Activated CD8-positive, alpha-beta memory T cell treated with anti-CD3 and anti-CD28 coated beads for 24 hours (primary cell): ENCODE measurements at places on chromosomes 7 and 10.

- no peak for DNase-seq
Measured at GRCh38 chr10:20598590-20598989, 298.5 kb downstream of the NEBL start.

DNA sequence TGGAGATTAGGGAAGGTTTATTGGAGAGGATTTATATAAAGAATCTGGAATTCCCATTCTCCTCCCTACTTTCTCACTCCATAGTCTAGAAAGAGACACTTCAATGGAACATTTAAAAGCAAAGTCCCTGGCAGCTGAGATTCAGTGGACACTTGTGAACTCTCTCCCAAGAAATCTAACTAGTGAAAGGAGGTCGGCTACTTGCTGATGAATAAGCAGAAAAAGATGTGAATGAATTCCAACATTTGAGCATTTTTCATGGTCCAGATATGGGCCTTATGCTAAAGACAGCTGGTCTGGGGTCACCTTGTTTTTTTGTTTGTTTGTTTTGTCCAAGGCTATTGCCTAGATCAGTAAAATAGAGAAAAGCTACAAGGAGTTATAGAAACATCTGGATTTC lies 141.1 kb upstream of the LRRTM3 start:
- DNase-seq = no peak

- no peak for DNase-seq
Measured at GRCh38 chr7:158567153-158567603, 20.4 kb downstream of the PTPRN2 start.

DNA sequence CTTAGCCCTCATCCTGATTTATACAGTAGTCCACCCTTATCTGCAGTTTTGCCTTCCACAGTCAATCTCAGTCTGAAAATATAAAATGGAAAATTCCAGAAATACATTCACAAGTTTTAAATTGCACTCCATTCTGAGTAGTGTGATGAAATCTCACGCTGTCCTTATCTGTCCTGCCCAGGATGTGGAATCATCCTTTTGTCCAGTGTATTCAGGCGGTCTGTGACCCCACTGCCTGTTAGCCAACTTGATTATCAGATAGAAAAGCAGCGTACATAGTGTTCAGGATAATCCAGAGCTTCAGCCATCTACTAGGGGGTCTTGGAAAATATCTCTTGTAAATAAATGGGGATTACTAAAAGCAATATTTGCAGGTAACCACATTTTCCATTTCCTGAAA lies 146.3 kb downstream of the MALRD1 start:
- no peak for DNase-seq

- DNase-seq = no peak
Measured at GRCh38 chr7:33909318-33909717, 4.0 kb downstream of the BMPER start.

DNA sequence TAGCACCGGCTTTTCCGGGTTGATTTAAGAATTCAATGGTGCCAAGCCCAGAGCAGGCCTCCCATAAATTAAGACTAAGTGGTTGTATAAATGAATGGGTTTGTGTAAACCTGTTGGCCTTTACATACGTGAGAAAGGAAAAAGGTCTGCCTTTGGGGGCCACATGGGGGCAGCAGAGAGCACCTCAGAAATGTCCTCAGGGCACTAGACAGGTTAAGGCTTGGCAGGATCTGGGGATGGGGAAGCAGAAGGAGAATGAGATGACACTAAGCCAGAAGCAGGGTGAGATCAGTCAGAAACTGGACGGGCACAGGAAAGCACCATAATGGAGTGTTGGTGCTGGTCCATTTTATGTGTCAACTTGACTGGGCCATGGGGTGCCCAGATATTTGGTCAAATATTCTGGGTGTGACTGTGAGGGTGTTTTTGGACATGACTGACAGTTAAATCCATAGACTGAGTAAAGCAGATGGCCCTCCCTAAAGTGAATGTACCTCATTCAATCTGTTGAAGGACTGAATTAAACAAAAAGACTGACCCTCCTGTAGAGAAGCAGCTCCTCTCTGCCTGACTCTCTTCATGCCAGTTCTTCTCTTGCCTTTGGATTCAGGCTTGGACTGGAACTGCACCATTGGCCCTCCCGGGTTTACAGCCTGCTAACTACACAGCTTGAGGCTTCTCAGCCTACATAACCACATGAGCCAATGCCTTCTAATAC lies 58.9 kb downstream of the FRMPD2 start:
- peak; percentile 61 for DNase-seq

DNA sequence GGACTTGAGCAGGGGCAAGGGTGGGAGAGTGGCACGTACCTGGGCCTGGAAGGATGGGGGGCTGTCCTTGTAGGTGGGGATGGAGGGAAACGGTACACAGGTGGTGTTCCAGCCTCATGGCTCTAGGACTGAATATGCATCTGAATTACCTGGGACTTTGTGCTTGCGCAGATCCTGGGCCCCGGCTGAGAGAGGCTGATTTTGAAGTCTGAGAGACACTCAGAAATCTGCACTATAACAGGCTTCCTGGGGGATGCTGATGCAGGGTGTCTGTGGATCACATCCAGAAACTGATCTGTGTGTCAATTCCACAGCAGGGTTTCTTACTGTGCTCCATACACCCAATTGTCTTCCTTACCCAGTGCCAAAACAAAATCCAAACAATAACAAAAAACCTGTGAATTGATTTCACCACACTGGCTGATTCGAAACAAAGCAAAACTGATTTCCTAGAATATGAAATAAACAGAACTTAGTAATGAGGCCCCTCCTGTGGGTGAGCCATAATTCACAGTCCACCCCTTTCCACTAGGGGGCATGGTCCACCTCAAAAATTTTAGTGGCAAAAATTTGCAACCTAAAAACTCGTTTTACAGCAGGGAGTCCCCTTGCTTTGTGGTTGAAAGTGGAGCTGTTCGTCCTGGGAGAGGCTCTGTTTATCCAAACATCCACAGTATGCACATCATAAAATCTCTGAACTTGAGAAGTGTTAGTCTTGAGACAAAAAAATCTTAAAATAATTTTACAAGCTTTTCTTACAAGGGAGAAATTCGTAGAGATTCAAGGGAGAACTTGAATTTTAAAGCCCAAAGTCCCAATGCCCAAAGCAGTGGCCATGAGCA lies 32.0 kb upstream of the PLEKHA1 start:
- peak; percentile 75 for DNase-seq

- DNase-seq = no peak
Measured at GRCh38 chr10:86556532-86556931, 34.9 kb upstream of the WAPL start.

DNA sequence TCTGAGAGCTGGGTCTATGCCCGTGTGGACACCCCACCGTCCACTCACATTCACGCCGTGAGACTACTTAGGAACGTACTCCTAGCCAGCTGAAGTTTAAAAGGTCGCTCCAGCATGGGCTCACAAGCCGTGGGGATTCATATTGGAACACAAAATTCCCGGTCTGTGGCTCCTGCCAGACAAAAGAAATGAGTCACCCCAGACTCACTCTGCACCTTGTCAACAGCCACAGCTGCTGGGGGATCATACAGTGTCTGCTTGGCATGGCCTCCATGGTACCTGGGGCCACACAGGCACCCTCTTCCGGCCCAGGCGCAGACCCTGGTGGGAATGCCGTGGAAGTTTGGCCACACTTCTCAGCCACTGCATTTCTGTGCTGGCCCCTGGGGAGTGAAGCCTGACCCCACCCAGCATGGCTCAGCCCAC lies 228.4 kb downstream of the DNAJB6 start:
- DNase-seq = no peak

DNA sequence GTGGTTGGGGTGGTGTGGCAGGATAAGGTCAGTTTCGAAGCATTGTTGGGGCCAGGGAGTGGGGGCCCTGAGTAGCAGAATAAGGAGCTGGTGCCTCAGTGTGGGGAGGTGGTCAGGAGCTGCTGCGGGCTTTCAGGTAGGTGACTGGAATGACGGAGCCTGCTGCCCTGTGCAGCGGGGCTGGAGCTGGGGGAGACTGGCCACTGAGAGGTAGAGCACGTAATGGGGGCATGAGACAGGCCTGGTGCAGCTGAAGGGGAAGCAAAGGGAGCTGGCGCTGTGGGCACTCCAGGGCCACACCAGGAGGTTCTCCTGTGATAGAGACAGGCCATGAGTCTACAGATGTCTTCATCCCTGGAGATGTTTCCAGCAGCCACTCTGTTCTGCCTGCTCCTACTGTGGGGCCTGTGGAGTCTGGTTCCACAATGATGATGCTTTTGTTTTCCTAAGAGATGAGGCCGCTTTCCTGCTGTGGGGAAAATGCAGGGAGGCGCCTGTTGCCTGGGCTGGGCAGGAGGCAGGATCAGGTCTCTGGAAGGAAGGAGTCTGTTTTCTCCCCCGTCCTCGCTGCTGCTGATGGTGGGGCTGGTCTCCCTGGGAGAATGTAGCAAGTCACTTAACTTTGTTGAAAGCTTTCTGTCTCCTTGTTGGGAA lies 31.1 kb downstream of the NUB1 start:
- DNase-seq = no peak

DNA sequence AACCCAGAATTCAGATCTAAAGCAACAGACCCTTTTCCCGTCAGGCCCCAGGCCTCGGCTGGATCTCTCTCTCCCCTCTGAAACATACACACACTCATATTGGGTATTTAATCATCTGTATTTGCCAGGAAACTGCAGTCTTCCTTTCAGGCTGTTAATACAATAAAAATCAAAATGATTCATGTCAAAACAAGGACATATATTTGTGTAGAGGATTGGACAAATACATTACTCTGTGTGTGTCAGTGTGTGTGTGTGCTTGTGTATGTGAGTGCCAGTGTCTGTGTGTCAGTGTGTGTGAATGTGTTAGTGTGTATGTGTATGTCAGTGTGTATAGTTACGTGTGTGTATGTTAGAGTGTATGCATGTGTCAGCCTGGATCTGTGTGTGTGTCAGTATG lies 90.8 kb downstream of the JCAD start:
- no peak for DNase-seq

GRCh38 chr10:63103971-63104409 lies 29.1 kb upstream of the NRBF2 start:
- DNase-seq = peak; percentile 54

DNA sequence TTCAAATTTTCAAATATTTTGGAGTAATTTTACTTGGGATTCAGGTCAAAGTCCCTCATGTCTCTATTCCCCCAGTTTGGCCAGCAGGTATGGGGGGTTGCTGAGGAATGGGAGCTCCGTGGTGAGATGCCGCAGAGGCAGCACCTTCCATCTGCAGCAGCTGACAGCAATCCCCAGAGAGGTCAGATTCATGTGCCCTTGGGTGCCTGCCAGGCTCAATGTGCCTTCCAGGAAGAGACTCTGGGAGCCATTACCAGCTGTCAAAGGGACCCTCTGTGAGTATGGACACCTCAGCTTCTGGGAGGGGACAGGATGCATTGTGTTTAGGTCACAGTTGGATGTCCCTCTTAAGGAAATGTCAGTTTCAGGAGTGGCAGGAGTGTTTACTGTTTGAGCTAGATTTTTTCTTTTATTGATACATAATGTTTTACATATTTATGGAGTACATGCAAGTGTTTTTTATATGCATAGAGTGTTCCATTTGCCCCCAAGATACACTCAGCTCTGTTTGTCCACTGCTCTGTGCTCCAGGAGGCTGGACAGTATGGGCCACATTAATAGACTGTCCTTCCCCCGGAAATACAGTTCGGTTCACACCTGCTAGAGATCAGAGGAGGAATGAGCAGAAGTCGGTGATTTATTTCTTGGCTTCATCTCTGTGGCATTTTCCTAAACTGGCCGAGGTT lies 75.3 kb upstream of the GRB10 start:
- DNase-seq = peak; percentile 19

DNA sequence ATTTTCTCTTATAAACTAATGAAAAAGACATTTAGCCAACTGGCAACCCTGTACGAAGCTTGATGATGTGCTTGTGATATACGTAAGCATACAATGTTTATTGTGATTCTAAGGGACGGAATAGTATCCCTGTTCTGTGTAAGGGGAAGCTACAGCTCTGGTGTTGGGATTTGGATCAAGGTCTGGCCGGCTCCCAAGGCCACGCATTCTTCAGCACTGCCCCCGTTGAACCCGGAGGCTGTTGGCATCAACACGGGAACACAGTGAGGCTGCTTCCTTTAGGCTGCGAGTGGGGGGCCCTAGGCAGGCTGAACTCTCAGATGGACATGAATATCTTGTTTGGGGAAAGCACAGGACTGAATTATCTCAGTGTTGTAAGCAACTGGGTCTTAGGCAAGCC lies 180.6 kb downstream of the CAMK1D start:
- peak; percentile 26 for DNase-seq

DNA sequence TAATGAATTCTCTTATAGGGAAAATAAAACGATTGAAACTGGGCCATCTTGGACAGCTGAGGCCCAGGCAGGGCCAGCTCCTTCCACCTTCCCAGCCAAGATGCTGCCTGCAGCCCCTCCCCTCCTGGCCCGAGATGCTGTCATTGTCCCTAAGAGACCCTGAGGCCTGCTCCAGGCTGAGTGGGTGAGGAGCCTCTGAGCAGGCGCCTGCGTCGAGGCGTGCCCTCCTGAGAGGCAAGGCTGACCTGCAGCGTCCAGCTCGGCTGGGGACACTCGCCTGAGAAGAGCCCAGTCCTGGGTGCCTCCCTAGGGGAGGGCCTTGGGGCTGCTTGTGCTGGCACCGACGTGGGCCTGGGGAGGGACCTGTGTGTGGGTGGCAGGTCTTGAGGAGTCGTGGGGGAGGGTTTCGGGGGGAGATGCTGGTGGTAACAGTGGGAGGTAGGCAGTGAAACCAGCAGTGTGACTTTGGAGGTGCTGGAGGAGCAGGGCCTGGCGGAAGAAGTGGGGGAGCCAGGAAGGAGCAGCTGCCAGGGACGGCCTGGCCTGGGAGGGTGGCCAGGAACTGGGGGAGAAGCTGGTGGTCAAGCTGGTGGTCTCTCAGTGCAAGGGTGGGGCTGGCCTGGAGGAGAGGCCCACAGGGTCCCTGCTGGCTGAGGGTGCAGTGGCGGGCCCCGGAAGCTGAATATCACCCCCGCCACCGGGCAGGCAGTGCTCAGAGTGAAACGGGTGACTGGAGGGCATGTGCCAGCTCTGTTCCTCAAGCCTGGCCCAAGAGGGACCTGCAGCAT lies 7.9 kb downstream of the GPR146 start:
- no peak for DNase-seq

DNA sequence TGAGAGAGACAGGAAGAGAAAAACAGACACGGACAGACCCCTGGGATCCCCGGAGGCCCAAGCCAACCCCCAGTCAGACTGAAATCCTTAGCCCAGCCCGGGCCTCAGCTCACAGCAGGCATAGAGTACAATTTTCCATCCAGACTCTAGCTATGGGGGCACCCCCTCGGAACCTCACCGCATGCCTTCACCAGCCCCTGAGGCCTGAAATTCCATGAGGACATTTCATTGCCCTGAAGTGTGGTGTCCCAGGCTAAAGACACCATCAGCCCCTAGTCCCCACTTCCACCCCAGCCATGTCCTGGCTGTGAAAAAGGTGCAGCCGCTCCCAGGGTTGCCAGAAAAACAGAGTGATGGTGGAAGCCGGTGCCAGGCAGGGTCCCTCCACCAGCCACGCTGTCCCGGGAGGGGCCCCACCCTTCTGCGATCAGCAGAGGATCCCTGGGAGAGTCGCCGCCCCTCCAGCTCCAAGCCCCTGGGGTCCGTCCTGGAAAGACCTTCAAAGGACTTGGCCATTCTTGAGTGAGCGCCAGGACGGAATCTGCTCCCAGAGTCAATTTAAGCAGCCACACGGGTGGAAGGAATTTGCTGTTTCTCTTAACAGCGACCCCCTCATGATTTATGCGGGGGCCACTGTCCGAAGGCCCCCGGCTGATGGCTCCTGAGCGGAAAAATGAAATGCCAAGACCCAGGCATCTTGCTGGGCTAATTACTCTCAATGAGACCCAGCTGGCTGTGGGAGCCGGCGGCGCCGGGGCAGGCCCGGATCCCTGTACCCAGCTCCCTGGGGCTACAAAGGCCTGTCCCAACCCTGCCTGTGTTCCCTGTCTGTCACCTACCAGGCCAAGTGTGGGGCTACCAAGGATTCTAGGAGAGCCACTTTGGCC lies 23.2 kb downstream of the MYL10 start:
- DNase-seq = no peak
